ENCODE measurements at places on chromosomes 3 and 15. TPM values are rescaled to one million over a fixed set of nuclear protein-coding genes. Genes with fewer than 3 reads are reported as not detected.

DNA sequence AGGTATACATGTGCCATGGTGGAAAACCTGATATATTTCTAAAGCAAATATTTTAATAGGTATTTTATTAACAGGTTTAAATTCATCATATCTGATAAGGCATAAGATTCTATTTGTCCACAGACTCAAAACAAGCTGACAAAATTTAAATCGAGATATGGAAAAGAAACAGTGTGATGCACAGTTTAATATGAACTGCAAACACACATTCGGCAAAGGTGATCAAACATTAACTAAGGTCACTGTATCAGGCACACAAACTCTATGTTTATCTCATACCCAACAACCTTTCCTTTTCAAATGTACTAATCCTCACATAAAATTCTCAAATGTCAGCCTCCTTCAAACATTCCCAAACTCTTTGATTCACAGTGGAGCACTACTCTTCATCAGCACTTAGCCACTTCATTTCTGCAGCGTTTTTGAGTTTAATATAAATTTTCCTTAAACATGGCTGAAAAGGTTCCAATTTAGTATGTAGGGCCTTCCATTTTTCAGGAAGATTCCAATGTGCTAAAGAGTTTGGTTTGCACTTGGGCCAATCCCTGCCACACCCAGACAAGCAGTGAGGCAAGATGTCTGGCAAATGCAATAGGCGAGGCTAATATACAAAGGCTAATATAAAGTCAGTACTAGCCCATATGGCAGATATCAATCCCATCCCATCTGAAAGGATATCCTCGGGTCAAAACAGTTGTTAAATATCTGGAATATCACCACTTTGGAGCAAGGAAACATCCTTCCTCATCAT is 84.6 kb downstream of the GBE1 start:
- no peak for DNase-seq

DNA sequence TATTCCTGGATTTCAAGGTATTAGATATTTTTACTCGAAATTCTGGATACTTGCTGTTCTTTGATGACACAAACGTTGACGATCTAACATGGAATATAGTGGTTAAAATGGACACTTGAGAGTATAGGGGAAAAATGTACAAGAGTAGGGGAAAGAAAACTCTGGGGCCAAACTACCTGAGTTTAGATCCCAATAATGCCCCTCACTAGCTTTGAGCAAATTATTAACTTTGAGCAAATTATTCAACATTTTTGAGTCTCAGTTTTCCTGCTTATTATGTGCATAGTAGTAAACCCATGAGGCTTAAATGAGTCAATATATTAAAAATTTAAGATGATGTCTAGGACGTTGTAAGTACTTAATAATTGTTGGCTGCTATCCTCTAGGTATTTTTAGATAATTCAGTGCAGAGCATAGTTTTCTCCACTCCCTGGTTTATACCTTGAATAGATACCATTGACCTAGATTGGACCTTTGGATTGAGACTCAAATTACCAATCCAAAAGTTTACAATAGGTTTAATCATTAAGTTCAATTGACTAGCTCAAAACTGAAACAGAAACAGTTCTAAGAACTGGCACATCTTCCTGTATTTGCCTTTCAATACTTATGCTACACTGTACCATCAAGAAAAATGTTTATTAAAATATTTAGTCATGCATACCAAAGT is 4.5 kb downstream of the ADGRG7 start:
- no peak for DNase-seq

DNA sequence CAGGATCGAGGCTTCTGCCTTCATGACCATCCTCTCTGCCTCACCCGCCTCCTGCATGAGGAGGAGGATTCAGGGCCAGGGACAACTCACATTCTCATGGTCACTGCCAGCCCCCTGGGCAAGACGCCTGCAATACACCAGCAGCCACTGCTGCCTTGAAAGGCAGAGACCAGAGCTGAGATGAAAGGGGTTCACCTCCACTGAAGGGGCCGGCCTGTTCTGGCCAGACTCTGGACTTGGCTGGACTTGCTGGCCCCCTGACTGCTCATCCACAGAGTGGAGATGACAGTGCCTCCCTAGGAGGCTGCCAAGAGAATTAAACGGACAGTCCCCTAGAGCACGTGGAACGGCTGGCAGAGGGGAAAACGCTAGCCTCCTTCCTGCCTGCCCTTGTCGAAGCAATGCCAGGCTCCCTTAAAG is 35.2 kb downstream of the MGLL start:
- no peak for DNase-seq

DNA sequence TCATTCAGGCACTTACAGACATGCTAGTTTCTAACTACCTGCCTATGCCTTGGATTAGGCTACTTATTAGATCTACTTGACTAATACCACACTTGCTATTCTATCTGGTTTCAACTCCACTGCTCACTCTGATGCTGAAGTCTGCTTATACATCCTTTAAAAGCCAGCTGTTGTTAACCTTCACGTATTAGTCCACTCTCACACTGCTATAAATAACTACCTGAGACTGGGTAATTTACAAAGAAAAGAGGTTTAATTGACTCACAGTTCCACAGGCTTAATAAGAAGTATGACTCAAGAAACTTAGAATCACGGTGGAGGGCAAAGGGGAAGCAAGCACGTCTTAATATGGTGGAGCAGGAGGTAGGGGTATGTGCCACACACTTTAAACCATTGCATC is 47.7 kb upstream of the ANKRD28 start:
- no peak for DNase-seq

Gene TRPC1
- total RNA-seq, result 12.0 TPM

Gene RHCG
- 1,938 TPM for total RNA-seq

All from vagina (tissue), 2 donors.